ENCODE measurements at places on chromosomes 6 and 20.
A peak's percentile ranks its signal among the peaks of the same experiment; 100 is the strongest.

GRCh38 chr6:493840-494239 lies 102.3 kb downstream of the IRF4 start:
- DNase-seq = no peak

DNA sequence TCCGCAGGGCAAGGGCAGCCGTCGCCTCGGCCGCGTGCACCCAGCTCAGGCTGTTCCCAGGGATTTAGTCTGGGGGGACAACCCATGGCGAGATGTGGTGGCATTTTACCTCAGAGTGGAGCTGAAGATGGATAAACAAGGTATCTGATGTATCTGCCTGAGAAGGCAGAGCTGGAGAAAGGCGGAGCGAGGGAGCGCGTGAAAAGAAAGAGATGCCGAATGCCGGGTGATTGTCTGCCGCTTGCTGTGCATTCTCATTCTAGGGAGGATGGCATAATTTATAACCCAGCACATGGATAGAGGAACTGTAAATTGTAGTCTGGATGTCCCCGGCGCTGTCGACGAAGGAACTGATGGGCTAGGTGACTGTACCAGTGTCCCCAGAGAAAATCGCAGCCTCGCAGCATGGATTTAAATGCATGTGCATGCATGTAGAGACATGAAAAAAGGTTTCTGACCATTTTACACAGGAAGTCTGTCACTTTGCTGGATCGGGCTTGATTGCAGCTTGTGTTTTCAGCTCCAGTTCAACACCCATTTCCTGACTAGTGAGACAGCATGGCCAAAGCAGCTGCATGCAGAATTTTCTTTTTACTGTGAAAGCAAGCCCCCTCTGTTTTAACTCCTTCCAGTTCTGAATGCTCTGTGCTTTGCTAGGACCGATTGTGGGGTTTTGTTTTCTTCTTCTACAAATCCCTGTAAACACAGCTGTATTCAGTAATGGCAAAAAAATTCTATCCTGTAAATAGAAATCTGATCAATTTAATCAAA lies 149.7 kb downstream of the PRL start:
- DNase-seq = no peak

DNA sequence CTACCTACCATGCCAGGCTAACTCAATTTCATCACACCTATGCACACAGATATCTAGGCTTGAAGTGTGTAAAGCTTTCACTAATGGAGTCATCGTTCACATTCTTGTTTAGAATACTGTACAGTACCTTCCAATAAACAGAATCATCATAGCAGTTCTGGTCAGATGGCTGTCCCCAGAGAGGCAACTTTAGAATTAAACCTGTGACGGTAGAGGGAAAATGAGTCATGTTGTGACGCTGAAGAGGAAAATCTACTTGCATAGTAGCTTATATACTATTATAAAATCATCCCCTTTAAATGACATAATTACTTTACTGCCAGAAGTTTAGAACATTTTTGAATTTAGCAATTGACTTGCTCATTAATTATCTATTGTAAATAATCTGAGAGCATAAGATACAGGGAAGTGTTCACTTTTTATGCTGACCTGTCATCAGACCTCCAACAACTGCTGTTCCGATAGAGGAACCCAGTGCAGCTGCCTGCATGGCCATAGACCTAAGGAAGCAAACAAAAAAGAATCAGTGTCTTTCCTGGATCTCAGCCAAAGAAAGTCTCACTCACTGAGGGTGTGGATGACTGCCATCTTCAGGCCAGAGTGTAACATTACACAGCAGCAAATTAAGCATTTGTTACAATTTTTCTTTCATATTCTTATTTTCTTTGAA lies 29.8 kb downstream of the RHAG start:
- DNase-seq = peak; percentile 41

GRCh38 chr20:51092338-51092737 lies 69.4 kb upstream of the KCNG1 start:
- DNase-seq = no peak

DNA sequence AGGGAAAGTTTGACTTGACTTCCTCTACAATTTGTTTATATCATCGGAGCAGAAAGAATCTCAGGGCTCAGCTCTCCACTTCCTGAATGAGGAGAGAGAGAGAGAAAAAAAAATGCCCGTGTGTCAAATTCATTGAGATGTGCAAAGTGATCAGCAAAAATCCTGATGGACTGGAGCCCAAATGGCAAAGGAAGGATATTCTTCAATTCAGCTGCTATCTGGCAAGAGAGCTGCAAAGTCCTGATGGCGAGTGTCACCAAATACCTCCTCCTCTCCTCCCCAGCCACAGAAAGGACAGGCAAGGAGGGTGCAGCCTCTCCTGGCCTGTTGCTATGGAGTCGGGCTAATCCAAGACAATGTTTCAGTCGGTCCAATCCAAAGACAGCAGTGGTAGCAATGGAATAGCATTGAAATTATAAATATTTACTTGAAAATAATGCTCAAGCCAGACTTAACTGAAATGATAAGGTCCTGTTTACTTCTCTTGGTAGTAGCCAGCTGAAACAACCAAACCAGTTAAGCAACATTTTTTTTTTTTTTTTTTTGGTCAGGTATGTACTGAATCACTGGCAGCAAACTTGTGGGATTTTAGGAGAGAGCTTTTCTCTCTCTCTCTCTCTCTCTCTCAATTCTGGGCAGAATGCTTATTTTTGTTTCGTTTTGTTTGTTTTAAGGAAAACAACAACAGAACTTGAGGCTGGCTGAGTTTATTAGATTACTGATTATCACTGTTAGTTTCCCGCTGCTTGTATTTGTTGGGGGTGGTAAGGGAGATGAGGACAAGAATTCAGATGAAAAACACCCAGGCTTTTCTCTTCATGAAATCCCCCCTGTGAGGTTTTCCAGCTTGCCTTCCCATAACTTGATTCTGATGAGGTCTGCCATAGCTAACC lies 204.2 kb downstream of the BCAS1 start:
- DNase-seq = no peak

- DNase-seq = no peak
These were observed 81.8 kb downstream of the LCA5 start for GRCh38 chr6:79455446-79455845.

GRCh38 chr20:38125157-38126056 lies 39.7 kb downstream of the TGM2 start:
- no peak for DNase-seq

- DNase-seq = no peak
These were observed 862 bp upstream of the TFAP2C start for GRCh38 chr20:56628015-56628872.

DNA sequence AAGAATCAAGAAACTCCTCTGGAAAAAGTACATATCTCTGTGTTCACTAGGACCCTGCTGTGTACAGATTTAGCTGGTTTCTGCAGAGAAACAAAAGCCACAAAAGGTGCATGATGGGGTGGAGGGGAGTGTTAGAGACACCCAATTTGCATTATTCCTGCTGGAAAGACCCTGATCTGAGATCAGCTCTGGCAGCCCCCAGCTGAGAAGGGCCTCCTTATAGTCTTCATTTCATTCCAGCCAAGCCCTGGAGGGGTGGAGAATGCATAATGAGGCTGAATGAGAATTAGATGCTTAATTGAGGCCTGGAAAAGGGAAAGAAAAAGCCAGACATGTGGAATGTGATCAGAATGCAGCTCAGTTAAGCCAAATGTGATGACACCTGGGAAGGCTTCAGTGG lies 545.6 kb downstream of the KIF16B start:
- DNase-seq = no peak

GRCh38 chr6:117344444-117345291 lies 79.3 kb downstream of the VGLL2 start:
- no peak for DNase-seq

DNA sequence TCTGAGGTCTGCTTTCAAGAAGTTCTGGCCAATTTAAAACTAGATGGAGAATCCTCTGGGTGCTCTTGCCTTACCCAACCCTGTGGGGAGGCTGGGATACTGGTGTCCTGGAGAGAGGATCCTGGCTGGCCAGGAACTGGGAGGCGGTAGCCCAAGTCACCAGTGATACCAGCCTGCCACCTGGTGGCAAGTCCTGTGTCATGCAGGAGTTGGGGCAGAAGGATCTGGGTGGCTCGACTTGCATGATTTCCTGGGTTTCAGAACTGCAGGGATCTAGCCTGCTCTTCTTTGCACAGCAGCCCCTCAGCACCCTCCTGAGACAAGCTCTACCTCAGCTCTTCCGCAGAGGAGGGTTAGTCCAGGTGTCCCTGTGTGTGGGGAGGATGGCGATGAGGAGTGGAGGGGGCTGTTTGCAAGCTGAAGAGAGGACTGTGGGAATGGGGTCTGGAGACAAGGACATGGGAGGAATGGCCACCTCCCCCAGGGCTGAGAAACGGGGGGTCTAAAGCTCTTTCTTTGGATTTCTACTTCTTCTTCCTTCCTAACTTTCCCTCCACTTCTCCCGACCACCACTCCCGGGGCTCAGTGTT lies 4.2 kb downstream of the KCNK17 start:
- peak; percentile 51 for DNase-seq

DNA sequence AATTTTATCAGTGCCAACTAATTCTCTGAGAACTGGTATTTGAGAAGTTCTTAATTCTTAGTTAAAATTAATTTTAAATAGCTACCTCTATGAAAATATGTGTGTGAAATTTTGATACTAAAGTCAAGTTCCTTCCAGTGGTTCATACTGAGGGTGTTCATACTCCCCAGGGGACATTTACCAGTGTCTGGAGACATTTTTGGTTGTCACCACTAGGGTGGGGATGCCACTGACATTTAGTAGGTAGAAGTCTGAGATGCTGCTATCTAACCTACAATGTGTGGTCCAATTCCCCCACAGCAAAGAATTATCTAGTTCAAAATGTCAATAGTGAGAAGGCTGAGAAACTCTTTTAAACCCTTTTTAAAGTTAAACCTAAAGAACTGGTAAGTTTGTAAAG lies 463.8 kb downstream of the ADGRB3 start:
- DNase-seq = no peak

- DNase-seq = no peak
These were observed 13.5 kb downstream of the FOXF2 start for GRCh38 chr6:1402868-1403267.

GRCh38 chr6:104958178-104959025 lies 1.5 kb downstream of the LIN28B start:
- no peak for DNase-seq

GRCh38 chr20:38197217-38197616 lies 32.1 kb upstream of the TGM2 start:
- no peak for DNase-seq

DNA sequence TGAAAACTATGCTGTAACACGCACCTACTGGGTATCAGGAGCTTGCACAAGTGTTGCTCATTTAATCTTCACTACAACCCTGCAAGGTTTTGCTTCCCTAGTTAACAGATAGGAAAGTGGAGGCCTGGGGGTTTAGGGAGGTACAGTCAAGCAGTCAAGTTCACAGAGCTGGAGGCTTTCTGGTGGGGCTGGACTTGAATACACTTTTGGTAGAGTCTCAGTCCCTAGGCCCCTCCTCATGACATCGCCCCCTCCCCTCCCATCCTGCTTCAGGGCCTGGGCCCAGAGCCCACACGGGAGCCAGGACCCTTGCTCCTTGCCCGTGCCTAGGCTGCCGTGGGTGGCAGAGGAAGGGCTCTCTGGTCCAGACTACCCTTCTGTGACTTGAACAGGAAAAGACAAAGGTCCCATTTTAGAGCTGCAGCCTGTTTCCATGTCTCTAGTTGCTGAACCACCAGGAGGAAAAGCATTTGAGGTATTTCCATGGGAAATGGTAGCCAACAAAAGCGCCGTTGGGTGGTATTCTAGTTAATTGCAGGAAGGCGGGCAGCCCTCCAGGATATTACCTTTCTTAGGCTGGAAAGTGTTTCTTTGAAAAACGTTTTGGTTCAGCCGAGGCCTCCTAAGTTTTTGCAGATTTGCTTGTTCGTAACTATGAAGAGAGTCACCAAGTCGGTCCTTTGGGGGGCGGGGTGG lies 84.9 kb downstream of the CDC5L start:
- no peak for DNase-seq

GRCh38 chr20:38179846-38180245 lies 14.8 kb upstream of the TGM2 start:
- no peak for DNase-seq

- no peak for DNase-seq
These were observed 21.3 kb upstream of the NUS1 start for GRCh38 chr6:117653949-117654348.

DNA sequence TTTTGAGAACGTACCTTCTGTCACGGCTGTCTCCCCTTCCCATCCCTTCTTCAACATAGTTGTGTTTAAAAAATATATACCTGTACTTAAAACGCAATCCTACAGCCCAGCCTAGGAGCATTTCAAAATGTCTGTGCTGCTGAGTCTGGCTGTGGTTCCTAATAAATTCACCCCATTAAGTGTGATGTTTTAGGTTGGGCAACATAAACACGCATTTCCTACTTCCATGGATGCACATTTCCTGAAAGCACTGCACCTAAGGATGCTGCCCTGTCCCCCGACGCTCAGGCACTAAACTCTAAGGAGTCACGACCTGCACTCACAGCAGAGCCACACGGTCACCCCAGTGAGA lies 1.2 kb downstream of the REV3L start:
- DNase-seq = no peak

DNA sequence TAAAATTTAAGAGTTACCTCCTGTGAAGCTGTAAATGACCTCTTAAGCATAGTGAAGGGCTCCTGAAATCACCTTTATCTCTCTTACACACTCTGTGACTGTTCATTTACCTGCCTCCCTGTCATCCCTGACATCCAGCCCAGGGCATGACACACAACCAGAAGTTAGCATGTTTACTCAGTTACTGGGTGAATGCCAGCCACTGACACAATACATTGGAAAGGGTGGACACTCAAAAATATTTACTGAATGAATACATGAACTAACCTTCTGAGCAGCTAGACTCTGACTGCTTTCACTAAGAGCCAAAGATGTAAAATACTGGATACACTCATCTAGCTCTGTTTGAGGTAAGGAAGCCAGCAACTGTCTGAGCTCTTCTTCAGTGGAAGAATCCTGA lies 25.3 kb downstream of the SERAC1 start:
- DNase-seq = no peak

DNA sequence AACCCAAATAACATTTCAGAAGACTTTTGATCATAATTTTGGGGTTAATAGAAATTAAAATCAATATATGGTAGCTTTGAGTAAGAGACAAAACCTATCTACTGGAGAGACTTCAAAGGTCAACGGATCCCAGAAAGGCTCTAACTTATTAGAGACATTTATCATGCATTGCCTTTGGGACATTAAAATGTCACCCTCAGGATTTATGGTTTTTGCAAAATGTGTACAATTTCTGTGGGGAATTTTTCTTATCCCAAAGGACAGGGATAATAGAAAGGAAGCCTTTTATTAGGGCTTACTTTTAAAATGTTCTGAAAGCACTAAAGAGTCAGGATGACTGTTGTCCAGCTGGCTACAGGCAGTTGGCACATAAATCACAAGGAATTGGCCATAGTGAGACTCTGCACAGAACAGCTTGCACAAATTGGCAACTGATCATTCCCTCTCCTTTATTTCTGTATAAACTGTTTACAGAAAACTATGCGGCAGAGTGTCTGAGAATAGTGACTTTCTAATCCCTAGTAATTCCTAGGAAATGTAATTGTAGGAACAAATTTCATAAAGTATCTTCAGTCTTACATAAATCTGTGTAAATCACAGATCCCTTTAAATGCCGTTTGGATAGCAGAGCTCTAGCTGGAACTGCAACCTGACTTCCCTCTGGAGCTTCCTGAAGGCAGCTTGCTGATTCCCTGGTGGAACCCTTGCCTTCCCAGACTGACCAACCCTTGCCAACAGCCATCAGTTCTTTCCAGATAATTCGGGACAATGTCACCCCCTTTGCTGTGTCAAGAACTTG lies 201.1 kb upstream of the PREP start:
- no peak for DNase-seq

Data from CD4-positive, alpha-beta T cell treated with Interleukin-4 for 1 hour (primary cell).